Retina (tissue), 1 donor: ENCODE measurements at places on chromosomes 1 and 21.
A peak's percentile ranks its signal among the peaks of the same experiment; 100 is the strongest.

GRCh38 chr1:41773144-41773591 lies 145.6 kb downstream of the HIVEP3 start:
- no peak for DNase-seq

DNA sequence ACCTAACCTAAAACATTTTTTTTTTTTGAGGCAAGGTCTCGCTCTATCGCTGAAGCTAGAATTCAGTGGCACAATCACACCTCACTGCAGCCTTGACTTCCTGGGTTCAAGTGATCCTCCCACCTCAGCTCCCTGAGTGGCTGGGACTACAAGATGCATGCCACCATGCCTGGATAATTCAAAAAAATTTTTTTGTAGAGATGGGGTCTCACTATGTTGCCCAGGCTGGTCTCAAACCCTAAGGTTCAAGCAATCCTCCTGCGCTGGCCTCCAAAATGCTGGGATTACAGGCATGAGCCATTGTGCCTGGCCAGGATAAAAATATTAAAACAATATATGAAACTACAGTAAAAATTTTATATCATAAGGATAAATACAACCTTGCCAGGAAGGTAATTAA lies 4.9 kb downstream of the LIX1L start:
- DNase-seq, result no peak

GRCh38 chr1:233868461-233868860 lies 36.0 kb upstream of the SLC35F3 start:
- no peak for DNase-seq

DNA sequence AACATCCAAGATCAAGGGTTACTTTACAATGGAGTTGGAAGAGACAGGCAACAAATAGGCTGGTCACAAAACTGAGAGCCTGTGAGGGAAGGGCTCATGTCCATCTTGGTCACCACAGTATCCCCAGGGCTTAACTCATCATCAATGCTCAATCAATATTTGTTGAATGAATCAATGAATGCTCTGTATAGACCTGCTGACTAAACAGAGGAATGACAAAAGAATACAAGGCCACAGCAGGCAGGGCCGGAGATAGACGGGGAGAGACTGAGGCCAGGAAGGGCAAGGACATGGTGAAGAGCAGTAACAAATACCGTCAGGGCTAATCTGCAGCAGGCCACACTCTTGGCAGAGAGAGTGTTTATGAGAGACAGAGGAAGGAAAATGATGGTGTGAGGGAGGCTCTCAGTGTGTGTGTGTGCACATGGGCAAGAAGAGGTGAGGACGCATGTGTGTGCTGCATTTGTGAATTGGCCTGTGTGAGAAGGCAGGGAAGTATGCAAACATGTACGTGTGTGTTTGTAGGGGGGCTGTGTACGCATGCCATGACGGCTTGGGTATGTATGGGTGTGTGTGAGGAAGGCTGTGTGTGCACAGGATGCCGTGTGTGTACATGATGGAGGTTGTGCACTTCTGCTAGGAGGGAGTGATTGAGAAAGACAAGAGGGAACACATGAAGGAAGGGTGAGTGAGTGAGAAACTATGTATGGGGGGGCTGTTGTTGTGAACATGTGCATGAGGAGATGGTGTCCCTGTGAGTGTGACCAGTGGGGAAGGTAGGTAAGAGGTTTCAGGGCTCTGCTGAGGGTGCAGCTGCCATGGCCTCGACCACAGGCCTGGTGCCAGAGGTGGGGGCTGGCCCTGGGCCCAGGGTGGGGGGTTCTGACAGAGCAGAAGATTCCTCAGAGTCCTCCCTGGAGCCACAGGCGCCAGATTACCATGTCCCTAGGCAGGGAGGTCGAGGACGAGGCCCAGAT lies 15.4 kb downstream of the AHDC1 start:
- DNase-seq, result no peak

- no peak for DNase-seq
Observed at GRCh38 chr1:18190598-18190997, 83.0 kb downstream of the IGSF21 start.

GRCh38 chr1:219794085-219794743 lies 134.1 kb downstream of the SLC30A10 start:
- DNase-seq, result no peak

- DNase-seq, result no peak
Observed at GRCh38 chr1:211596418-211597181, 17.6 kb upstream of the SLC30A1 start.

GRCh38 chr1:93965888-93966287 lies 56.7 kb upstream of the GCLM start:
- no peak for DNase-seq

- no peak for DNase-seq
Observed at GRCh38 chr1:193309936-193310475, 123.6 kb upstream of the B3GALT2 start.

DNA sequence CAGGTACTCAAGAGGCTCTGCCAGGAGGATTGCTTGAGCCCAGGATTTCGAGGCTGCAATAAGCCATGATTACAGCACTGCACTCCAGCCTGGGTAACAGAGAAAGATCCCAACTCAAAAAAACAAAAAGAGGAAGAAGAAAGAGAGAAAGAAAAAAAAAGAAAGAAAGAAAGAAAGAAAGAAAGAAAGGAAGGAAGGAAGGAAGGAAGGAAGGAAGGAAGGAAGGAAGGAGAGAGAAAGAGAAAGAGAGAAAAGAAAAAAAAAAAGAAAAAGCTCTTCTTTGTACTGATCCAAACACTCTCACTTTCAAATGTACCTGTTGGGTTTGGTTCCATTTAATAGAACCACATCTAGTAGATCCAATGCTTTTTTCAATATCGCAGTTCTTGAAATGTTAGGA lies 11.8 kb downstream of the BATF3 start:
- no peak for DNase-seq

- DNase-seq, result no peak
Observed at GRCh38 chr21:18545908-18546307, 142.3 kb upstream of the TMPRSS15 start.

DNA sequence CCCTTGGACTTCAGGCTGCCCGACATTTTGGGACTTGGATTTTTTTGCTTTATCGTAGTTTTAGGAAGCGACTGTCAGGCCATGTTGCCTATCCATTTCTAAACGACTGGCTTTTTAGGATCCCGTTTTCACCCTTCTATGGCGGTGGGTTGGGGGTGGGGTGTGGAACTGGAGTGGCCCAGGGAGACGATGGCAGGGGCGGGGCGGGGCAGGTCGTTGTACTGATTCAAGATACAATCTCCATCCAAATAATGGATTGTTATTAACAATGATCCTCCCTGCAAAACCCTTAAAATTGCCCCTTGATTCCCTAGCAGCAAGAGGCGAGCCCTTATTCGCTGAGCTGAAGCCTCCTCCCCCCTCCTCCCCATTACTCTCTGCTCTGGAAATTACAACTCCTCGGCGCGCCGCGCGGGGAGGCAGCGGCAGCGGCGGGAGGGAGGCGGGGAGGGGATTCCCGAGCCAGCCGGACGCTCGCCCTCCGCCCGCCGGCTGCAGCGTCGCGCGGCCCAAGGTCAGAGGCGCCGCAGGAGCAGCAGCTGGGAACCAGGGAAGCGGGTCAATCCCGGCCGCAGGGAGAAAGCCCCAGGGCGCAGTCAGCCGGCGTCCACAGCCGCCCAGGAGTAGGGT lies at the start of gene TRIM67:
TSS of gene TRIM67 (plus strand) at position 392 of the 630 bp plus-strand sequence. CDS start 912 bp downstream, outside the sequence.
- DNase-seq, result peak; percentile 91

GRCh38 chr21:38495242-38495641 lies 3.0 kb downstream of the ERG start:
- DNase-seq, result no peak
